Left forelimb (tissue), 1 donor: ENCODE measurements at places on chromosomes 7 and 10.

- DNase-seq, result no peak
Observed at GRCh38 chr7:36005293-36005692, 147.8 kb upstream of the EEPD1 start.

- DNase-seq, result no peak
Observed at GRCh38 chr7:81743201-81743600, 26.6 kb downstream of the HGF start.

DNA sequence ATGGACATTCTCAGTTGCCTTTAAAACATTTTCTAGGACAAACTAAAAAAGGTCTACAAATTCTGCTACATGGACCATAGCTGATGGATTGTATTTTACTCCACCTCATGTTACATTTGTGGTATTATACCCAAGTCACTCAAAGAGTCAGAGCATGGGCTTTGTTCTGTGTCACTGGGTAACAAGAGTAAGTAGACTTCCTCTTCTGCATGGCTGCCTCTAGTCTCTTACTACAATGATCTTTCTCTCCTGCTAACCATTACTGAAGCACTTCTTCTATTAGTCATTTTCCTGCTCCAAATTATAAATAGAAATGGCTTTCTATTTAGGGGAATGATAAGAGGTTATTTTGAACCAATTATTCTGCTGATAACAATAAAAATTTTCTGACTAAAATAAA is 727.4 kb upstream of the NRP1 start:
- DNase-seq, result no peak

GRCh38 chr7:127119517-127119916 is 133.2 kb downstream of the GRM8 start:
- DNase-seq, result no peak

DNA sequence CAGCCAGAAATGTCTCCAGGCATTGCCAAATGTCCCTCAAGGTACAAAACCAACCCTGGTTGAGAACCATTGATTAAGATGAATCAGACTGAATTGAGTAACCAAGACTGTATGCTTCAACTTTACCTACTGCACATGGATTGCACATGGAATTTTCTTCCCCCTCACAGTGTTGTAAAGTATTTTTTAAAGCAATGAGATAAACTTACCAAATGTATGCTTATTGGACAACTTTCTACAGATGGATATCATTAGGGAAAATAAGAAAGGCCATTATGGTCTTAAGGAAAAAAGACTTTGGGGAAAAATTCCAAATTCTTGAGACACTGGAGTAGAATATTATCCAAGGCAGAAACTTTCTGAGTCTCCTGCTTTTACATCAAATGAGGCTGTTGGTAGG is 20.9 kb upstream of the MTPN start:
- DNase-seq, result no peak

DNA sequence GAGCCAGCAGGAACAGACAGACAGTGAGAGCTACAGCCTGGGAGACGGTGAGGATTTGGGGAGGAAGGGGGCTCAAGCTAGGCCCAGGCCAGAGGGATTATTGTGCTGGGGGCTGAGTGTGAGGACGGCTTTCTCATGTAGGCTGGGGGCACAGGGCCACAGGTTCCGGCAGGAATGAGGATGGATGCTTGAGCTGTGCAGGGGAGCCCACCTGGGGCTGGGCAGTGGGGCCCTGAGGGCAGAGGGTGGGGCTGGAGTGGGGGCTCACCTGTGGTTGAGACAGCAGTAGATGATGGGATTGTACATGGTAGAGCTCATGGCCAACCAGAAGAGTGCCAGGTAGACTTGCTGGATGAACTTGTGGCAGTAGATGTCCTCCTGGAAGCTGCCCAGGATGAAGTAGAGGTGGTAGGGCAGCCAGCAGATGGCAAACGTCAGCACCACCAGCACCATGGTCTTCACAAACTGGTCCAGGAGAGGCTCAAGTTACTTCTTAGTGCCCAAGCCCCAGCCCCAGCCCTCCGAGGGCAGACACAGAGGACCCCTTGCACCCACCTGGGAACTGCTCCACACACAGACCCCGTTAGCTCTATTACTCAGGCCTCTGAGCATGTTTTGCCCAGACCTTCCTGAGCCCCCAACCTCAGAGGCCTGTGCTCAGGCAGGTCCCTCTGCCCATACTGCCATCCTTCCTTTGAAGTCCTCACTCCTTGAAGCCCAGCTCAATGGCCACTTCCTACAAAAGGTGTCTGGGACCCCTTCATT is 9.7 kb downstream of the TACR2 start:
- DNase-seq, result no peak

DNA sequence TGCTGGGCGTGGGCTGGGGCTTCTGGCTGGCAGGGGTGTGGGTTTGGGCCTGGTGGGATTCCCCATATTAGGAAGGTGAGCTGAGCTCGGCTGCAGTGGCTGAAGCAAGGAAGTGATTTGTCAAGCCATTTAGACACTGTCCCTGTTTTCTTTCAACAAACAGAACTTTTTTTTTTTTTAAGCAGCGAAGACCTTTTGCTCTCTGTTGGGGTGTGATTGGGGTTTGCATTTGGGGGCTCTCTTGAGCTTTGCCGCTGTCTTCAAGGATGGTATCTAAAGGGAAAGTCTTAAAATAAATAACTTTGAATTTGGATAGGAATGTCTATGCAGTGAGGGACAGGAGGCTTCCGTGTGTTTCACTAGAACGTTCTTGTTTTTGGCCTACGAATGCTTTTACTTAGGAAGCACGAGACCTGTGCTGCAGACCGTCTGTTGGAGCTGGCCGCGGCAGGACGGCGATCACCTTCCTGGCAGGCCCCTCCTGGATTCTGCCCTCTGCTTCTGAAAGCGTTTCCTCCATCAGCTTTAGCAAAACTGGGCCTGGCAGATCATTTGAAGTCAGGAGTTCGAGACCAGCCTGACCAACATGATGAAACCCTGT is 43.9 kb downstream of the FOXK1 start:
- DNase-seq, result no peak

DNA sequence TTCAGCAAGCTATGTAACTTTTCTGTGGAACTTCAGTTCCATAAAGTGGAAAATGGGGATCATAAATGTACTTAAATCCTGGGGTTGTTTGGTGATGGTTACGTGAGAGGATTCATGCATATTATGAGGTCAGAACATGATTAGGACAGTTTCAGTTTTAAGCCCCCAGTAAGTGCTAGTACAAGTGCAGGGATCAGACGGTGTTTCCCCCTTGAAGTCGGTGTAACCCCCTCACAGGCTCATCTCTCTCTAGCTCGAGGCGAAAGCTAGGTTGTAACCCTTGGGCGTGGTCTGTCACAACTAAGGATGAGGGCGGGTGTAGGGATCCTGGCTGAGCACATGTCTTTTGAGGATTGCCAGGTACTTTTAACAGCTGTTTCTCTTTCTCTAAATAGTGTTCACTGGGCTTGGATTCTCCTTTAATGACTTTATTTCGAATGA is 84.7 kb downstream of the SPAG6 start:
- no peak for DNase-seq

DNA sequence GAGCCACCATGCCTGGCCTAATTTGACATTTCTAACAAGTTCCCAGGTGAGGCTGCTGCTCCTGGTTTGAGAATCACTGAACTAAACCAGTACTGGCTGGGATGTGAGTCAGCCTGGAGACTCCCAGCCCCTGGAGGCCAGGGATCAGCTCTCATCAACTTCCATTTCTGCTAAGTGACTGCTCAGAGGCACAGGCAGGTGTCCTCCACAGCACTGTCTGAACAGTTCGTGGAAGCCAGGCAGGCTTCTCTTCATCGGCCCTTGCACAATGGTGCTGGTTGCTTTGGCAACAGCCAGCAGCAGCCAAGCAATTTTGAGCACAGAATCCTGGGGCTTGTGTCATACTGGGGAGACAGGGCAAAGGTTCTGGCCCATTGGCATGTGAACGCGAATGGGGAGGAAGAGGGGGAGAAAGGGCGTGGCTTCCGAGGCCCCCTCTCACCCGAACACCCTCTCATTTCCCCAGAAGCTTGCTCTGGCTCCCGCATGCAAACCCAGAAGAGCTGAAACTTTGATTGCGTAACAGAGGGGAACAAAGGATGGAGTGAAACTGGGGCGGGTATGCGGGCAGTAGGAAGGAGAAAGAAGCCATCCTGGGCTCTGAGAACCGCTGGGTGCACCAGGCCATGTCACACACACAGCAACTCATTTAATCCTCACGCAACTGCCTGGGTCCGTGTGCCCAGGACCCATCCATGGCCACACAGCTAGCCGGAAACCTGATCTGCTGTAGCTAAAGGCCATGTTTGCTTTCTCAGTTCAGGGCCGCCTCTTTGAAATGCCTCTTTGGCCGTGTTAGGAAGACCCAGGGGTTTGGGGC is 9.0 kb upstream of the POR start:
- DNase-seq, result no peak

DNA sequence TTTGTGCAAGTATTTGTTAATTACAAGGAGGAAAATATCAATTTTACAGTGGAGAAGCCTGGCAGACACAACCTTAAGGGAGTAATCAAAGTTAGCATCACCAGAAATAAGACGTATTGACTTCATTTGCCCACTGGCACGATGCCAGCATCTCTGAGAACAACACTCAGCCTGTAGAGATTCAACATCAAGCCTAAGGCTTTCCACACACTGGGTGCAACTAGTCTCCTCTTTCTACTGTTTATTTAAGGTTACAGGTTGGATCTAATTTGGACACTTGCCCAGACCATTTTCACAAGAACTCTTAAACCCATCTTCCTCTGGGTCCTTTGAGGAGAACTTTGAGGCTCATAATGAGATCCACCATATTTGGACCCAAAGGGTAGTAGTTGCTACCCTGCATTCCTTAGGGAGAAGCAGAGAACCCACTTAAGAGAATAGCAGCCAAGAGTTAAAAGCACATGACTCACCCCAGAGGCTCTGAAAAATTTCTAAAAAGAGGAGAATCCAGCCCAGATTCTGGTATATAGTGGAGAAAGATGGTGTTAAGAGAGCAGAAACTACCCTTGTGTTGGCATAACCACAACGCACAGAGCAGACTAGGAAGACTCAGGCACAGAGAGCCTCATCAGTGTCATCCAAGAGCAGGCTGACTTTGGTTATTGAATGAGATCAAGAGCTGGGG is 97.3 kb downstream of the CCDC71L start:
- no peak for DNase-seq

- DNase-seq, result no peak
Observed at GRCh38 chr7:151436446-151437158, 3.3 kb downstream of the CRYGN start.

- DNase-seq, result no peak
Observed at GRCh38 chr10:103854265-103854685, 1.1 kb downstream of the SH3PXD2A start.

DNA sequence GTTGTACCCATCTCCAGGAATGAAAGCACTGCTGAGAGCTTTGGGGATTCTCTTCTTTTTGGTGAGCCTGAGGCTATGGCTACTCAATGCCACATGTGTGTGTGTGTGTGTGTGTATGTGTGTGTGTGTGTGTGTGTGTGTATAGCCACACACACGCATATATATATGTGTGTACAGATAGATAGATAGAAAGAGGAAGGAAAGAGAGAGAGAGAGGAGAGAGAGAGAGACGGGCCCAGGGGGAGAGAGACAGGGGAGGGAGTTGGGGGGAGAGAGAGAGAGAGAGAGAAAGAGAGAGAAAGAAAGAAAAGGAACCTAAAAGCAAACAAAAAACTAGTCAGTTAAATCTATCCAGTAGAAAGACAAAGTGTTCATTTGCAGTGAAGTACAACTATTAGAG is 8.3 kb downstream of the SLC13A4 start:
- no peak for DNase-seq

DNA sequence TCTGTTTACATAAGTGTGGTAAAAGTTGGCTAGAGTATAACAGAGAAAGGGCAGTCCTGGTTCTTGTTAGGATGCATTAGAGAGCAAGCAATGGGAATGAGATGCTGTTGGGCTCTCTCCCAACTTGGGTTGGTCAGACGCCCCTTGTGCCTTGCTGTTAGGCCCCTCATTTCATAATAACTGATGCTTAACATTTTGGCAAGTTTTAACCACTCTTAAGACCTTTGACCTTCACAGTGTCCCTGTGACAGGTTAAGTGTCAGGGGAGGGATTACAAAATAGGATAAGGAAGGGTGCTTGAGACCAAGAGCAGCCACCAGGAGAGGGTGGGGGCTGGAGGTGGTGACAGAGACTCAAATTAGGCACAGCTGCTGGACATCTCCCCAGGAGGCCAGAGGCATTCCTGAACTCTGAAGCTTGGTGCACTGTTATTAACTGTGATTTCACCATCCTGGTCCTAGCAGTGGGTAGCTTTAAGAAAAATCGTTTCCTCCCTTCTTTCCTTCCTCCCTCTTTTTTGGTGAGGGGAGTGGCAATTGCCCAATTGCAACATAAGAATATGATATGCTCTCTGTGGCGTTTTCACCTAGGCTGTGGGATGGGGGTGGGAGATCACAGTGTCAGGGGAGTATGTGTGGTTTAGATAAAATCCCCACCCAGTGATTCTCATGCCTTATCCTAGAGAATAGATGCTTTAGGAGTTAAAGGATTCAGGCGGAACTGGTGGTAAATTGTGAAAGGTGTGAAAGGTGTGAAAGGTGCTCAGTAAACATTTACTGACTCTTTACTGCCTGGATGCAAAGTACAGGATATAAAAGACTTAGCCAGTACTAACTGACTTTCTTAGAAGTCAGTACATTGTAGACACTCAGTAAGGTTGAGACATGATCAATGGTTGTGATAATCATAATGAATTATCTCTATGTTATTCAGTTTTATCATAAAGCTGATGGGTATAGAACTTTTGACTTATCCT is 270.5 kb downstream of the BICC1 start:
- DNase-seq, result no peak

GRCh38 chr10:127227663-127228062 is 31.3 kb upstream of the INSYN2A start:
- DNase-seq, result no peak

GRCh38 chr7:108503112-108504026 is 22.6 kb downstream of the PNPLA8 start:
- DNase-seq, result no peak

GRCh38 chr7:80622541-80622940 is 15.9 kb upstream of the CD36 start:
- no peak for DNase-seq

- no peak for DNase-seq
Observed at GRCh38 chr7:25143763-25144162, 18.7 kb upstream of the CYCS start.

- DNase-seq, result no peak
Observed at GRCh38 chr7:93249491-93250148, 17.5 kb downstream of the VPS50 start.

GRCh38 chr10:34206078-34206934 is 608.8 kb downstream of the PARD3 start:
- no peak for DNase-seq

GRCh38 chr10:7596356-7596755 is 70.4 kb downstream of the ITIH5 start:
- no peak for DNase-seq

- no peak for DNase-seq
Observed at GRCh38 chr7:158887594-158887993, 31.2 kb downstream of the DYNC2I1 start.

- DNase-seq, result no peak
Observed at GRCh38 chr7:127900732-127901685, 130.2 kb downstream of the LRRC4 start.
